ENCODE measurements at places on chromosomes 12 and 14.
A peak's percentile ranks its signal among the peaks of the same experiment; 100 is the strongest.

- DNase-seq = peak; percentile 74
Observed at GRCh38 chr14:77067632-77068516, 30.2 kb upstream of the CIPC start.

GRCh38 chr12:80698847-80699542 is 8.4 kb upstream of the MYF6 start:
- DNase-seq = no peak

GRCh38 chr14:77076113-77076631 is 21.9 kb upstream of the CIPC start:
- peak; percentile 97 for DNase-seq

DNA sequence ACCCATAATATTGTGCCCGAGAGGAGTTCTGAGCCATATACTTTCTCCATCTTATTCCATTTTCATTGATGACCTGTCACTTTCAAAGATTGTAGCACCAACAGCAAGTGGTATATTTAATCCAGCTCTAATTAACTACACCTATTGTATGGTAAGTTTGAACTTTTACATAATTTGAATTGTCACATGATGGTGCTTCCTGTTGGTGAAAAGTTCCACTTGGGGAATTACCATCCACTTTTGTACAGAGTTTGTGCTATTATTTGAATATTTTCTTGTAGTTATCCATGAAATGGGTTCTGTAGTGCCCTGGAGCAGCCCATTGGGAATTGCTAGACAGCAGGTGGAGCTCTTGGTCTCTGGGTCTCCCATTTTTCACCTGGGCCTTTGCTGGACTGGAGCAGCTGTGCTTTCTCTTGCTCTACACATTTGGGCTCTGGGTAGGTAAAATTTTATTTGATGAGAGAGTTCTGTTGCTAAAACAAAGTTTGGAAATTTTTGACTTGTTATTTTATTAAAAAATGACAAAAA is 3.0 kb downstream of the SMCO3 start:
- DNase-seq = peak; percentile 55

- DNase-seq = no peak
Observed at GRCh38 chr12:109760031-109760929, 46.7 kb downstream of the FAM222A start.

DNA sequence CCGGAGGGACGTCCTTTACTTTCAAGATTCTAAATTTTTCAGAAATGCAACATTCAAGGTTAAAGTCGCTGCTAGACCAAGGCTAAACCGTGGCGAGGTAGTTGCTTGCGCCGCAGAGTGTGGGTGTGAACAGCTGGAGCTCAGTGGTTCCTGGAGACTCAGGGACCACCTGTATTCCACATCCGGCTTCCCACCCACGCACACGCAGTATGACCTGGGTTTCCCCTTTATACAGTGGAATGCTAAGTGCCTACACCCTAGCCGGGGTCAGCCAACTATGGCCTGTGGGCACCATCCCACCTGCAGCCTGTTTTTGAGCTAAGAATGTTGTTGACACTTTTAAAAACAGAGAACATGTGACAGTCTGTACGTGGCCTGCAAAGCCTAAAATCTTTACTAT is 42.9 kb upstream of the TESC start:
- no peak for DNase-seq

DNA sequence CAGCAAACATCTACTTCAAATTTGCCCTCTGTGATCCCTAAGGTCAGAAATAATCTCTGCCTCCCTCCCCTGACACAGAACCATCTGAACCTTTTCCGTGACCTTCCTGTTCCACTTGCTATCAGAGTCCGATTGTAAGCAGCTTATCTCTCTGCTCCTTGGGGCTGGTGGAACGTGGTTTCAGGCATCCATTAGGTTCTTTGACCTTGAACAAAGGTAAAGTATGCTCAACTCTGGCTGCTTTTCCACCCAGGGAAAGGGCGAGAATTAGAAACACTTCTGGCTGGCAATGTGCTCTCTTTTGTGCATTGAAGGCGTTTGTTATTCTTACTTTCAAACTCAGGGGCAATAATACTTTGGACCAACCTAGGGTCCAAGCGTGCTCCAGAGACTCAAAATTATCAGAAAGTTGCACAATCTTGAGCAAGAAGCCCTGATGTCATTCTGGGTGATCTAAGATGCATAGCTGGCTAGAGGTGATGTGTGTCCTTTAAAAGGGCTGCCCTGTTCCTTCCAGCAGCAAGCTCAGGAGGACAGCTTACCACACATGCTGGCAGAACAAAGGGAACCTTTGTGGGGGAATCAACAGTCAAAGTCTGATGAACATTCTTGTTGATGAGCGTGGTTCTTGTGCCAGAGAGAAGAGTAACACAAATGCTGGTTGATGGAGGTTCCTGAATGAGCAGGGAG is 29.8 kb downstream of the ADGRD1 start:
- DNase-seq = no peak

DNA sequence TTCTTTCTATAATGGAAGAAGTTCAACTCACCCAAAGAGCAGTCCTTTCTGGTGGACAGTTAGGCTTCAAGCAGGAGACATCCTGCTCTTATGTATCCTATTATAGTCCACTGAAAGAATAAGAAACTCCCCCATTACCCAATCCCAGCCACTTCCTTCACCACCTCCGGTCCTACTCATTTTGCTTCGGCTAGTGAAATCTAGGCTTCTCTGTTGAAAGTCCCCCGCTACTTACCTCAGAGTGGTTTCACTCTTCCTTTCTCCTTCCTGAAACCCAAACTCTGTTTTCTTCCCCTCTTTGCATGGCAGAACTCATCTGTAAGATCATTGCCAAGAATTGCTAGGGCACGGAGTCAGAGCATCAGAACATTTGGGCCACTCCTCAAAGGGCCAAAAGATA is at the start of gene GPR84:
TSS of gene GPR84 (minus strand) at position 74 of the 400 bp plus-strand sequence. CDS start 635 bp downstream, outside the sequence.
- DNase-seq = no peak
